Suppressor macrophage treated with lipopolysaccharide for 4 hours (primary cell): ENCODE measurements at places on chromosomes 16 and 17.
A peak's percentile ranks its signal among the peaks of the same experiment; 100 is the strongest.

GRCh38 chr17:45813048-45813725 lies 29.1 kb downstream of the CRHR1 start:
- no peak for DNase-seq

GRCh38 chr17:64400642-64401041 lies 10.0 kb upstream of the PECAM1 start:
- no peak for DNase-seq

- peak; percentile 85 for DNase-seq
Observed at GRCh38 chr17:58420827-58421226, 3.5 kb upstream of the RNF43 start.

DNA sequence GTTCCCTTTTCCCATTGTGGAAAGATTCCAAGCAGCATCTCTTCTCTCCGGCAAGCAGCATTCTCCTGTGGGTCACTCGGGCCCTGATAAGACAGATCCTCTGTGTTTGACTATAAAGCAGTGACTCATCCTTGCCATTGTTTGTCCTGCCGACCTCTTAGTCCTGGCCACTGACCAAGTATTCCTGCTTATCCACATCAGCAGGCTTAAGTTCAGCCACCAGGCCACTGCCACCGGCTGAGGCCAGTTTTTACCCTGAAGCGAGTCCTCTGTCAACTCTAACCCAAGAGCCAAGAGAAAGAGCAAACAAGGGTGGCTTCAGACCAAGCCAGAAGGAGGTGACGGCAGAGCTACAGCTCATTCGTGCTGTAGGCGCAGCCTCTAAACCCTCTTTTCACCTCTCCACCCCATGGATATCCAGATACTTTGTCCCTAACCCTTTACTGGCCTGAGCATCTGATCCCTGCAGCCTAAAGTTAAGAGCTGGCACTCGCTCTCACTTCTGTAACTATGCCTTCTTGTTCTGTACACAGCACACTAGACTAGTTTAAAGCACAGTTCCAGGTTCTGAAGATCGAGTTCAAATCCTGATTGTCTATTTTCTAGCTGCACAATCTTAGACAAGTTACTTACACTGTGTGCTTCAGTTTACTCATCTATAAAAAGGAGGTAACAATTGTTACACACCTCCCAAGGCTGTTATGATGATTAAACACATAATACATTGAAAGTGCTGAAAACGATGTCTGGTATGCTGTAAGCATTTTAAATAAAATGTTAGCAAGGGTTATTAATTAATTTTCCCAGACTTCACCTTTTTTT lies 31.0 kb downstream of the SOX9 start:
- DNase-seq, result no peak

- no peak for DNase-seq
Observed at GRCh38 chr17:69936996-69937395, 138.0 kb upstream of the KCNJ16 start.

- no peak for DNase-seq
Observed at GRCh38 chr17:10121971-10122707, 76.3 kb downstream of the GAS7 start.

- no peak for DNase-seq
Observed at GRCh38 chr16:68377667-68378393, 67.0 kb downstream of the PRMT7 start.

- DNase-seq, result peak; percentile 47
Observed at GRCh38 chr16:72241930-72242329, 70.0 kb upstream of the PMFBP1 start.

GRCh38 chr16:67868290-67868689 lies 4.6 kb upstream of the EDC4 start:
- DNase-seq, result no peak

DNA sequence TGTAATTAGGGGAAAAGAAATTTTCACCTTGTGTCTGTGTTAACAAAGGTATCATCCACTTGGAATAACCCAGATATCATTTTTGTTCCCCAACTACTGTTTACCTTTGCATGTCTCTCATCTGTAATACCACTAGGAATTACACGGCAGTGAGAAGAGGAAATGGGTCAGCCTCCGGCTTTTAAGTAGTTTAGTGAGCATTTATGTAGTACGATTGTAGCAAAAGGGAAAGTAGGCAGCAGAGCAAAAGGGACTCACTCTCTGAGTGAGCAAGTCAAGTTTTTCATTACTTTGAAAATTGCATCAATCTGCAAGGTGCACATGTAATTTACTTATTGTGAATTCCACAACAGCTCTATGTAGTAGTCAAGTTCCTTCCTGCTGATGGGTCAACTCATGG lies 11.2 kb downstream of the PHF12 start:
- no peak for DNase-seq

- peak; percentile 29 for DNase-seq
Observed at GRCh38 chr17:69335058-69335457, 8.1 kb upstream of the ABCA5 start.

GRCh38 chr16:79547085-79547484 lies 53.5 kb downstream of the MAF start:
- DNase-seq, result no peak

DNA sequence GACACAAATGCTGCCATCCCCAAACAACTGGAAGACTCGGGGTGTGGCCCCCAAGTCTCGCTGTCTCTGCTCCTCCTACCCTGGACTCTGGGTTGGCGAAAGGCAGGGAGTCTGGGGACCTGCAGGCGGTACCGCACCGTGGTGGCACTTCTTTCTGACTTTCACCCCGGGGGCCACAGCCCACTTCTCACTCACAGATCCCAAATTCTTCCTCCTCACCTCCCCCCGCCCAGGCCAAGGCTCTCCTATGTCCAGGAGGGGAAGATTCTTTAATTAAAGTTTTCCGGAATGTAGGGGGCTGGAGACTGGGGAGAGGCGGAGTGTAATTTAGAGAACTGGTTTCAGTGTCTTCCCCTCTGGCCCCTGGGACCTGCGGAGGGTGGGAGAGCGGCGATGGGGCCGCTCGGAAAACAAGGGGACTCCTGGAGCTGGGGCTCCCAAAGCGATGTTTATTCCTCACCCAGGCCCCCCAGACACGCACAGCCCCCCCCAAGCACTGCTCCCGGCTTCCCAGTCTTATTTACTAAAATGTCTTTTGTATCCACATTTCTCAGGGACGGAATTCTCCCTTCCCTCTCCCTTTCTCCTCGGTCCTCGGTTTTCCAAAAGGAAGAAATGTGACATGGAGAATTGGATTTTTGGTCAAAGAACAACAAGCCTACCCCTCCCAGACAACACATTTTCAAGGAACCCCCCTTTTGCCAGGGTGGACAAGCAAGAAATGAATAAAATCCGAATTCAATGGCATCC lies 1.2 kb downstream of the WNT3 start:
- DNase-seq, result no peak

DNA sequence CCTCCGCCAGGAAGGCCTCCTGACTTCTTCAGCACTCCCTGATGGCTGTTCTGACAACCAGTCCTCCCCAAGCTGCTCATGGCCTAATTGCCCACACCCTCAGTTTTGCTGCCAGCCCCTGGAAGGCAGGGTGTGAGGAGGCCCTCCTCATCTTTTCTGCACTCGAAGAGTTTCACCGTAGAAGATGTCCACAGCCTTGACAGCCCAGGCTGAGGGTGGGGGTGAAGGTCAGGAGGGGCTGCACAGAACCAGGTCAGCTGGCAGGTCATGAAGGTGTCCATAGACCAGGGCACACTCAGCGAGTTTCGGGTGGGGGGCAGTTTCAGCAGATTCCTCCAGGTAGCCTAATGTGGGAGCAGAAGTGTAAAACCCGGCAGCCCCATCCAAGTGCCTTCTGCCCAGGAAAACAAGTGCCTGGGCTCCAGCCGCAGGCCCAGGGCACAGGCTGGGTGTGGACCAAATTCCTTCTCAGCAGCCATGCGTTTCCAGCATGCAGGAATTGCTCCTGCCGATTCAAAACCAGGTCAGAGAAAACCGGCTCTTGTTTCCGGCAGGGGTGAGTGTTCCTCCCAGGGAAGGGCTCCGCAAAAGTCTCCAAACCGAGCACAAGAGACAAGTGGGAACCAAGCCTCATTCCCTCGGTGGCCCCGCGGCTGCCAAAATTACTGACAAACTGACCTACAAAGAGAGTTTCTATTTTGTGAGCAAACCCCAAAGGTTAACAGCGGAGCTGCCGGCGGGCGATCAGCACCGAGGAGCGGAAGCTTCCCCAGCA lies 228.8 kb downstream of the C16orf78 start:
- no peak for DNase-seq

- no peak for DNase-seq
Observed at GRCh38 chr17:65811043-65811442, 249.6 kb upstream of the AXIN2 start.

- DNase-seq, result peak; percentile 89
Observed at GRCh38 chr17:82859431-82860403, 19.9 kb upstream of the ZNF750 start.

- DNase-seq, result no peak
Observed at GRCh38 chr17:32519228-32520103, 32.7 kb downstream of the CDK5R1 start.

GRCh38 chr17:60416368-60416925 lies 5.8 kb upstream of the CHCT1 start:
- DNase-seq, result no peak

- no peak for DNase-seq
Observed at GRCh38 chr16:59632276-59632855, 898.2 kb upstream of the GOT2 start.

GRCh38 chr17:42844271-42844670 lies at the start of gene AOC2:
Gene AOC2 (plus strand): TSS chr17:42844580. CDS start chr17:42844627, 47 bp downstream.
- DNase-seq, result no peak

DNA sequence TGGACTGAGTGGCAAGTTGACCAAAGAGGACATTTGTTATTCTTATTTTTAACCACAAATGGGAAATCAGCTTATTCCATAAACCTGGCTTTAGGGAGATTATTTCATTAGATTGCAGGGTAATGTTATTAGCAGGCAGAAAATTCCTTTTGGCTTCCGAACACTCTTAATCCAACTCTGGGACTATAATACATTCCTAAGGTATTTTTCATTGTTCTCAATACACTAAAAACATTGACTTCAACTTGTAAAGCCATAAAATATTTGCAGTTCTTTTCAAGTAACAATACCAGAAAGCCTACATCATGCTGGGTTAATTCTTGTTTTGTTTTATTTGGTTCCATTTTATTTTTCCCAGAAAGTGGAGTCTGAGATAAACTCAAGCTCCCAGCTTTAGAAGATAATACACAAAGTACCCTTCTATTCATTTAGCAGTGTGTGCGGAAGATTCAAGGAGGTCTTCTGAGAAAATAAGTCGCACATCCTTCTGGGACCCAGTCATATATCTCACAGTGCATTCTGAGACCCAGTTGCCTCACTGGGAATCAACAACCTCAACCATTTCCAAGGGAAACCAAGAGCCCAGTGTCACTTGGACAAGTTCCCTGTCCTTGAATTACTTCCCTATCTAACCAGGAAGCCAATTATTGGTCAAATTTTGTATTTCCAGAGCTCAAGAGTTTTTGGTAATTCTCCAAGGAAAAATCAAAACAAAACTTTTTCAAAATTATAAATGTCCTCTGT lies 389.6 kb upstream of the DYNLRB2 start:
- DNase-seq, result no peak

DNA sequence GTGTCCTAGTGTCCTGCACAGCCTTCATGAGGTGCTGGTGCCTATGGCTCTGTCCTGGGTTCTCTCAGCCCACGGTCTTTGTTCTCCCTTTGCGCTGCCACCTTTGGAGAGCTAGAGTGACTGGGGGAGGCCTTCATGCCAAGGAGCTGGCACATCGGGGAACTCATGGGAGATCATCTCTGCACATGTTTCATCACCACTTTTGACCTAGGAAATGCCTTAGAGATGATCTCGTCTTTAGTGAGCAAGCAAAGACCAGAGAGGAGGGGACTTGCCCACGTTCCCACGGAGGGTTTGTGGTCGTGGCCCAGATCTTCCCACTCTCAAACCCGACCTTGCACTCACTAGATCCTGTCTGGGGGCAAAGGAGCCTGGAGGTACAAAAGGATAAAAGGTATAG lies 23.5 kb downstream of the TBX4 start:
- DNase-seq, result no peak

DNA sequence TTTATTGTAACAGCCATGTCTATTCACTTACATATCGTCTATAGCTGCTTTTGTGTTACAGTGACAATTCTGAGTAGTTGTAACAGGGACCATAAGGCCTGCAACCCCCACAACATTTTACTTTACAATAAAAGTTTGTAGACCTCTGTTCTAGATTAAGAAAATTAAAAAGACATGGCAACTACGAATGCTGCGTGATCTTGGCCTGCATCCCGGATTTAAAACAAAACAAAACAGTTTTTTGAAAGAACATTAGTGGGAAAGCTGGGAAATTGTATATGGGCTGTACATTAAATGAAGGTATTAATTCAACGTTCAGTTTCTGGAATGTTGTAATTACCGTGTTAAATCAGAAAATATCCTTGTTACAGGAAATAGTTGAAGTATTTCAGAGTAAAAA lies 64.1 kb downstream of the RMI2 start:
- DNase-seq, result no peak

DNA sequence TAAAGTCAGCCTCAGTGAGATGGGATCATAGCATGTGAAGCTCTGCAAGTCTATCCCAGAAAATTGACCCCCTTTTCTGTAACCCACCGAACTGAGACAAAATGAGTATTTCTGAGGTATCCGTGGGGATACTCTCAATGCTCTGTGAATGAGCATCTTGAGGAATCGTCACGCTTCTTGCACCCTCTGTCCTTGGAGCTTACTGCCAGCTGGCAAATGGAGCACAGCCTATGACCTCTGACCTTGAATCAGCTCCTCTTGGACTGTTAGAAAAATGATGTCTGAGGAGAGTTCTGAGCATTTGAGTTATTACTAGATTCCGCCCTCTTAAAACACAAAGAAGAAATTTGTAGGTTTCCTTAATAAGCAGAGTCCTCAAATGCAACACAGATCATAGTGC lies 342.1 kb downstream of the ZFHX3 start:
- DNase-seq, result no peak

DNA sequence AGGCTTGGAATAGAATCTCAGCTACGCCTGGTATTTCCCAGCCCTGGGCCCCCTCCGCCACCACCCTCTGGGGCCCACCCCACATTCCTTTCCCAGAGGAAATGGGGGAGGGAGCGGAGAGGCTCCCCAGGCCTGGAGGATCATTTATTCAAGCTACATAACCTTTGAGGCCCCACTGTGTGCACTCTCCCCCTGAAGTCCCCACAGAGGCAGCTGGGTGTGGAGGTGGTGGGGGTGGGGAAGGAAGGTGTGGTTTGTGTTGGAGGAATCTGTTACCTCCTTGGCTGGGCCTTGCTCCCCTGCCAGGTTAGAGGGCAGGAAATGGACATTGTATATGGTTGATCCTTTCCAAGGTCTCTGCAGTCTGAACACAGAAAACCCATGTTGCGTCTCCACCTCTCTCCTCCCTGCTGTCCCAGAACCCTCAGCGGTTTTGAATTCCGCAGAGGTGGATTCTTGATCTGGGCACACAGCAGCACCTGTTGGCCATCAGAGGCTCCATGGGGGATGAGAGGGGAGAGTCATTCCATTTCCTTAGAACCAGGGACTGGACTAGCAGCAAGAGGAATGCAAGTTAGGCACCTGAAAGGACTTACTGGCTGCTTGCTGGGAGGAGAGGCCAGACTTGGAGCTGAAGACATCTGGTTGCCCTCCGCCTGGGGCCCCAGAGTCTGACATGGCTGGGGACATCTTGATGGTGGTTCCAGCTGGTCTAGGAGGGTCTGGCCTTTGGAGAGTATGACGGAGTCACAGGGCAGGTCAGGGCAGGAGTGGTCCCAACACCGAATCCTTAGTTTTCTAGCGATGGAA lies 23.0 kb downstream of the ARHGAP23 start:
- no peak for DNase-seq

GRCh38 chr17:68812876-68813584 lies 142.2 kb downstream of the ABCA8 start:
- peak; percentile 29 for DNase-seq

- DNase-seq, result peak; percentile 61
Observed at GRCh38 chr17:42354956-42355843, 33.0 kb downstream of the STAT3 start.

GRCh38 chr17:67456103-67456502 lies 79.0 kb downstream of the PITPNC1 start:
- no peak for DNase-seq
